ENCODE measurements at places on chromosomes 4 and X.

DNA sequence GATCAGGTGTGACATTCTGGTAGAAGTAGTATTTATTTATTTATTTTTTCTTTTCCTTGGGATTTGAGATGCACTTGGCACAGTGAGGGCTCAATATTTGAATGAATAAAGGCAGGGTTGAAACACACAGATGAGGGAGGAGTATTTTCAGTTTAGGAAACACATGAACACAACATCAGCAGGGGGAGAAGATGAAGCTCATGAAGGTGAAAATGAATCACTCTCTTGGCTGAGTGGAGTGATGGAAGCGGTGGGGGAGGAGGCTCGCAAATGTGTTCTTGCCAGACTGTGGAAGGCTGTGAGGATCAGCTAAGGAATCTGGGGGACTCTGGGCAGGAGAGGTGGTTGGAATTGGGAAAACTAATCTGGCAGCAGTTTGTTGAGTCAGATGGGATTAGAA, 55.3 kb downstream of the ARHGAP10 start:
- DNase-seq = no peak

GRCh38 chr4:125527681-125528080, 212.9 kb downstream of the FAT4 start:
- no peak for DNase-seq

- no peak for DNase-seq
Observed at GRCh38 chr4:8768357-8768999, 103.2 kb downstream of the HMX1 start.

- DNase-seq = no peak
Observed at GRCh38 chr4:186826846-186827533, 103.3 kb upstream of the FAT1 start.

DNA sequence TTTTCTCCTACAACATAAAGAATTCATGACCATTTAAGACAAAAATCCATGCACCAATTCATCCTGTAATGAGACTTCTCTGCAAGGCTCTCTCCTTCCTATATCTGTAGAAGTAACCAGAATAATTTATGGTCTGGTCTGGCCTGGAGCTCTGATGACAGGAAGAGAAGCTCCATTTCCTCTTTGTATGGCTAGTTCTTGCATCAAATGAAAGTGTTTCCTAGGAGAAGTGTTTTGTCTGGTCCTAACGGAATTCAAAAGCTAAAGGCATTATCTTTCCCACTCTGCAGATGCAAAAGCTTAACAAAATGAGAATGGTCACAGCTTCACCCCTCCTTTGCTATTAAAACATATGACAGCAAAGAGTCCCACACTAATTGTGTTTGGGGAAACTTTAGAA, 55.1 kb downstream of the SPATA18 start:
- no peak for DNase-seq

- DNase-seq = no peak
Observed at GRCh38 chr4:67891645-67892044, 7.8 kb upstream of the TMPRSS11D start.

DNA sequence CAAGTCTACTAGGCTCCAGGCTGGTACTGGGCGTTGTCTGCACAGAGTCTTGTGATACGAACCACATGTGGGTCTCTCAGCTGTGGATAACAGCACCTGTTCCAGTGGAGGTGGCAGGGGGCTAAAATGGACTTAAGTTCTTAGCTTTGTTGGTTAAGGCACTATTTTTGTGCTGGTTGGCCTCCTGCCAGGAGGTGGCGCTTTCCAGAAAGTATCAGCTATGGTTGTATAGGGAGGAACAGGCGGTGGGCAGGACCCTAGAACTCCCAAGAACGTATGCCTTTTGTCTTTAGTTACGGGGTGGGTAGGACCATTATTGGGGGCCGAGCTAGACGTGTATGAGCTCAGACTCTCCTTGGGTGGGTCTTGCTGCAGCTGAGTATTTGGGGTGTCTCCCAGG, 1138.4 kb downstream of the PCDH19 start:
- DNase-seq = no peak

DNA sequence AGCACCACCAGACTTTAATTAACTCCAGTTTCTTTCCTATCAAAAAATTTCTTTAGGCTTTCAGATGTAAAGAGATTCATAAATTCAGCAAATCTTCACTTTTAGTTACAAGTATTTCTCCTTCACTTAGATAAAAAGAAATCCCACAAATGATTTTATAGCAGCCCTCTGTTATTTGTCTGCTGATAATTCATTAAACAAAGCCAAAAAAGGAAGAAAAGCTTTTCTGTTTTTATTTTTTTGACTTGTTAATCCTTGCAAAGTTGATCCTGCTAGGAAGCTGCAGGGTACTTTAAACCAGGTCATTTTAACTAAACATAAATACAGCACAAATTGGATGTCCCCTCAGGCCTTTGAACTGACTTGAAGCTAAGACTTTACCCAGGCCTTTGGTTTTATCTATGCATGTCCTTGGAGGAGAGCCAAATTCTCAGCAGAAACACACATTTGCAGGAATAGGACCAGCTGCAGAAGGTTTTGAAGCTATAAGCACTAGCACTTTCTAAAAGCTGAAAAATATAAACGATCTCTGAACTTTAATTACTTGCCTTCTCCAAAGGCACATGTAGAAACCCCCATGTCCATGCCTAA, 57.5 kb downstream of the PCDH18 start:
- DNase-seq = no peak

- DNase-seq = peak; percentile 57
Observed at GRCh38 chr4:1410491-1411325, 4.5 kb upstream of the NKX1-1 start.

DNA sequence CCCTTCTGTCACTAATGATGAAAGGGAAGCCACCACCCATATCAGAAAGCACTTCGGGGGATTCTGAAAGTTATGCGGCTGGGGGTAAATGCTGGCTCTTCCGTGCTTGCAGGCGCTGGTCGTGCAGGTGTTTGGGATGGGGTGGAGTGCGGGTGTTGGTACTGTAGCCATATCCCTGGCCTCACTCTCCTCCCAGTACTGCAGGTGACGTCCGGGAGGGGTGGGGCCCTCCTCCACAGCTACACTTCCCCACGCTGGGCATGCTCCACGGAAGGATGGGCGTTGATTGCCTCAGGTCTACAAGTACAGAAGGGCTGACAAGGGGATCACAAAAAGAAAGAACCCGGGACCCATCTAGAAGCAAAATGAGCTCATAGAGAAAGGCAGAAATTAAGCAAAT, 48.6 kb upstream of the CLDN24 start:
- no peak for DNase-seq

- no peak for DNase-seq
Observed at GRCh38 chr4:73539386-73539785, 57.8 kb downstream of the AFM start.

- DNase-seq = no peak
Observed at GRCh38 chrX:123184219-123184865, at the start of gene GRIA3. TSS of gene GRIA3 (plus strand) at chrX:123184278. CDS start at chrX:123184536, 258 bp downstream.

DNA sequence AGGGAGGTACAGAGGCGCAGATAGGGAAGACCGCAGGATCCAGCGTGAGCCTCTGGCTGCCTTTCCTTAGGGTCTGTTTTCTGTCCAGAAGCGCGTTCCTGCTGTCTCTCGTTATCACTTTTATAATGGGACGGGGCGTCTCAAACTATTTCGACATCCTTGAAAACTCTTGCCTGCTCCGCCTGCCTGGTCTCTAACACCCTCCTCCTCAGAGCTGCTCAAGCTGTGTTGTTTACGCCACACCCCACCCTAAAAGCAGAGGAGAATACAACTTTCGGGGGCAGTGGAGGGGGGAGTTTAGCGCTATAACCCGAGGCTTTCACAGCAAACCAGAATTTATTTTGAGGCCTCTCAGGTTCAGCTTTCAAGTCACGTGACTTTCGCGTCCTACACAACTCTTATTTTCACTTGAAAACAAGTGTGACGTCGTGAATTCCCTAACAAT, 646 bp upstream of the FAM3A start:
- no peak for DNase-seq

- no peak for DNase-seq
Observed at GRCh38 chr4:150708004-150708403, 126.1 kb downstream of the MAB21L2 start.

DNA sequence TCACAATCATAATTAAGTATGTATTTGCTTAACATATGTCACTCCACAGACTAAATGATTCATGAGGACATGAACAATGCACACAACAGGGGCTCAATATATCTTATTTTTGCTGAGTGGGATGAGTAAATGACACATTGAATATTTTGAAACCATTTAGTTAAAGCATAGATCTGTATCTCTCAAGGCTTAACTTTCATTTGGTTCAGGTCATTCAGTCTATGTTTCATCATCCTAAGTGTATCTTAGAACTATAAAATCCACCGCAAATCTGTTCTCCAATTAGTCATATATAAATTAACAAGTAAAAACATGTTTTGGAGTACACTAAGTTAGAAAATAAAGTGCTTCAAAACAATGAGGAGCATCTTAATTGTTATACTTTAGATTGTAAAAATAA, 45.8 kb downstream of the AREG start:
- DNase-seq = no peak

DNA sequence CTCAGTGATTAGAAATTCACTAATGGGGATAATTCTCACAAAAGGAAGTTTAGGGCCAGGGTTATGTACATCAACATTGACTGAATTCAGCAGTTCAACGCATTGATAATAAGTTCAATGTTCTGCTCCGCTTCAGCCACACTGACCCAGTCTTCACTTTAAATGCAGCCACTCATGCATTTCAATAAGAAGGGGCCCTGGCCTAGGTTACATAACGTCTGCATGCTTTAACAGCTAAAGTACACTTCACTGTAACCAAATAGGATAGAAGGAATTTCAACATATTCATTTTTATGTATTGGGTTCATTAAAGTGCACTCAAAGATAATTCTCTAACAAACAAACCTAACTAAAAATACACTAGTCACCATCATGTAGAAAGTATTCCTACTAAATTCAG, 12.8 kb upstream of the TSPAN7 start:
- no peak for DNase-seq

GRCh38 chr4:59597536-59598329, 1602.4 kb upstream of the ADGRL3 start:
- no peak for DNase-seq

DNA sequence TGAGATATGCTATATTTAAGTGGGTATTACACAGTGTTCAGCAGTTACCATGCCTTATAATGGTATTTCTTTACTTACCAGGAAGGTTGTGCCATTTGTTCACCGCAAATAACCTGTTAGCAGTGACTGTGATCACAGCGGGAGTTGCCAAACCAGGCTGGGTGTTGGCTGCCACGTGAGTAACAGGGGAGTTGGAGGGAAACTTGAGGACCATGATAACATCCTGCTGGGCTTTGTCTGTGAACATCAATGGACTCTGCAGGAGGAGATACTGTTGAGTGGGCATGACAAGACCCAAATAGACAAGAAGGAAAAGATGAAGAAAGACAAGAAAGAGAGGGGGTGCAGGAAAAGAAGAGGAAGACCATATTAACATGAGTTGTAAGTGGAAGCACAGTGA, 242.9 kb downstream of the DCLK2 start:
- DNase-seq = no peak

DNA sequence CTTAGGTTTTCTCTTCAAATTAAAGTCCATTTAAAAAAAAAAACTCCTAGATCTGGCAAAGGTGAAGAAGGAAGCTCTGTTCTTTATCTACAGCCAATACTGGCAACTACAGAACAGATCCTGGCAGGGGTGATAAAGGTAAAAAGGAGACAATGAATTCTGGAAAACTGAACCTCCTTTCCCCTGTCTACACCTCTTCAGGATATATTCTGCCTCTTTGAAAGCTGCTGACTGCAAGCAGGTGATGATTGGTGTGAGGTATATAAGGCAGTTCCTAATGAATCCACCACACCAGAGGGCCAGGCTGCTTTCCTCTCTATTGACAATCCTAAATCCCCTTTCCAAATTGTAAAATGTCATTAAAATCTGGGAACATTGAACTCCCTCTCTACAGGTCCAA, 370.1 kb downstream of the PPP3CA start:
- DNase-seq = no peak

GRCh38 chr4:108511618-108512017, 108.8 kb upstream of the RPL34 start:
- DNase-seq = no peak

DNA sequence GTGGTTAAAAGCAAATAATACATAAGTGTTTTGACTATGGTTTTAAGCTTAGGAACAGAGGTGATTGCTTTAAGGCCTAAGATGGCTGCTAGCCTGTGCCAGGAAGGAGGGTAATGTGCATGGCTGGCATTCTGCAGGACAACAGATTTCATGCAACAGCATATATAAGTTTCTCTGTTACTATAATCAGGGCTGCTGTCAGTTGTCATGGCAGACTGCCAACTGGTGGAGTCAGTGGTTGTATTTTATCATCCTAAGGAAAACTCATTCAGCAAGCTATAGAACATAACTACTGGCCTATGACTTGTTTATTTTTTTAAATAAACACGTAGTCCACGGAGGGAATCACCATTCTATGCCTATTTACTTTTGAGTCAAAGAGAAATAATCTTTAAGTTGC, 77.7 kb upstream of the DCAF8L1 start:
- DNase-seq = no peak

DNA sequence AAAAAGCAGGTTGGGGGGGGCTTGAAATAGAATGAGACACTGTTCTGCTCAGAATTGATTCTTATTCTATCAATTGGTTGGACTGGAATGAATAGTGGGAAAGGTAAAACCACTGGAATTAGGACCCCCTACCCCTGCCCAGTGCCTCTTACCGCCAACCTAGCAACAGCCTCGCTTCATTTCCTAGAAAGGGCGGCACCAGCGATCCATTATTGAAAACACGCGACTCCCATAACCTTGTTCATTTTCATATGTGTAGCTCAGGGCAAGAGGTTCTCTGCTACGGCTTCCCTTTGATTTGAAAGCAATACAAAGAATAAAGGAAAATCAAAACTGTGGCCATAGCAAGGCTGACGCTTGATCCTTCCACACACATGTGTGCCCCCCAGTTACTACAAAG, 33.7 kb downstream of the IDS start:
- DNase-seq = no peak

DNA sequence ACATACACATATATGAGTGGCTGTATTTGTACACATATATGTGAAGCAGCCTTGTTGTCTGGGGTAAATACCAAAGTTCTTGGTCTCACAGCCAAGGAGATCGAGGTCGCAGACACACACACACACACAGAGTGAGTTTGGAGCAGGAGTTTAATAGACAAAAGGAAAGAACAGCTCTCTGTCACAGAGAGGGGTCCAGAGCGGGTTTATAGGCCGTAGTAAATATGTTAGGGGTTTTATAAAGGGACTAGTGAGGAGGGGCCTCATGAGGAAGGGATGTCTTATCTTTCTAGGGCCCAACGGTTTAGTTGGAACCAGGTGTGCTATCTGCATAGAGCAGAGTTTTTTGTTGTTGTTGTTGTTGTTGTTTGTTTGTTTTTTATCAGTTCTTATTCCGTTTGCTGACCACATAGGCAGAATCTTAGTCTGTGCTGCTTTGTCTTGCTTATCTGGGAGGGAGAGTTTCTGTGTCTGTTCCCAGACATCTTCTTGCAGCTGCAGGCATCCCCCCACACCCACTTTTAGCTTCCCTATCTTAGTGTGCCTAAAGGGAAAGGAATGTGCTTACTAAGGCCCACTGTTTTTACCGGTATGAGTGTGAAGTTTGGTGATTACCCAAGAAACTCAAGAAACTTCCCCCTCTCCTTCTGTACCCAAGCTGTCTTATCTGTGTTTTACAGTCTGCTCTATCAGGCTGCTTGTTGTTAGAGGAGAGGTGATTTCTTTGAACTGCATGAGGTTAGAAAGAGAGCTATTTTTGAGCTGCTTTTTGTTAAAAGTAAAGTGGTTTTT, 91.9 kb downstream of the TENT5D start:
- DNase-seq = no peak
